ENCODE measurements at places on chromosomes 11 and 22. TPM values are rescaled to one million over a fixed set of nuclear protein-coding genes. Genes with fewer than 3 reads are reported as not detected.

GRCh38 chr22:19818324-19819207, 36.1 kb downstream of the GNB1L start:
- DNase-seq = no peak

DNA sequence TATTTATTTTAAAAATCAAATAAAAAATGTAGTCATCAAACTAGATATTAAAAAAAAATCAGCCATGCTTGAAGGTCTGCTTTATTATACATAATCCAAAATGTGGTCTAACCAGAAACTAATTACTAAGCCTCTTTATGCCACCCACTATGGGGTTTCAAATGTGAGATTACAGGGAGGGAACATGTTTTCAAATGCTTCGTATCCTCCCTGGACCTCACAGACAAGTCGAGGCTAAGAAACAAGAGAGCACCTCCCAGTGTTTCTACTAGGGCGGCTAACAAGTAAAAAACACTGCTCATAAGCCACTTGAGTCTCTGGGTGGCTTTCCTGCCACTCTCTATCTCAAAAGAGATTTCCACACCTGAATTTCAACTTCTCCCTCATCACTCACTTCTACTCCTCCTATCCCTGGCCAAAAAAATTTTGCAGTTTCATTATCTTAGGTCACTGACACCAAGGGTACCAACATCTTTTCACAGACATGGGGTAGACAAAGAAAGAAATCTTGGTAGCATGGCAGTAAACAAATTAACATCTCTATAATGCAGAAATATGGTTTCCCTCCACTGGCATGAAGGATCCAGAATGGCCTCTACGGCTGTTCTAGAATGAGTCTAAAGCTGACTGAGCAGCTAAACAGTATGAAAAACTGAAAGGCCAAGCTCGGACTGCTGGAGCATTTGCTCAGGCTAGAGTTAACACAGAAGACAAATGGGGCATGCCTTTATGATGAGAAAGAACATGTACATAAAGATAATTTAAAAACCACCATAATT, 50.9 kb downstream of the PITPNB start:
- DNase-seq = no peak

DNA sequence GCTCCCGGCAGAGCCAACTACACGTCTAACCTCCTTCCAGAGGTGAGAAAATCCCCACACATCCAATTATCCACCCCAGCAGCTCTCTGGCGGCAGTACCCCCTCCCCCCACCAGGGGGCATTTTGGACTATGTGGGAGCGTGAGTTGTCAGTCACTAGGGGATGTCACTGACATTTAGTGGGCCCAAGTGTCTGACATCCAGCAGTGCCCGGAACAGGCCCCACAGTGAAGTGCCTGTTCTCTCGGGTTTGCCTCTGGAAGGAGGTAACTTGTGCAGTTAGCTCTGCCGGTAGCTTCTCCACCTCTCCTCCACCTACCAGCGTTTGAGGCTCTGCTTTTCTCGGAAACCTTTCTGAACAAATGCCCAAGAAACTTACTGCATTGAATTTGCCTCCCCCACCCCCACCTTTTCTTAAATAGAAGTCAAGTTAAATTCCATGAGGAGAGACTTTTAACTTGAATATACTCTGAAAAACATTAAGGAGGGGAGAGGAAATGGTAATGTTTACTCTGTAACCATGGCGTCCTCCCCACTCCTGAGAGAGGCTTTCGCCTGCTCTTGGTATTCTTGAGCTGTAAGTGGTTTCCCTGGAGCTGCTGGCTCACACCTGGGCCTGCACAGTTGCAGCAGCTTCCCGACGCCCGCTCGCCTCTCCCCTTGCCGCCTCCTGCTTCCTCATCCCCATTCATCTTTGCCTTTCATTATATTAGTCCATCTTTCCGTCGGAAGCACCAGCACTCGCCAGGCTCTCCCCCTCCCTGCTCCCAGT, 112.8 kb downstream of the WNT7B start:
- peak; percentile 71 for DNase-seq

DNA sequence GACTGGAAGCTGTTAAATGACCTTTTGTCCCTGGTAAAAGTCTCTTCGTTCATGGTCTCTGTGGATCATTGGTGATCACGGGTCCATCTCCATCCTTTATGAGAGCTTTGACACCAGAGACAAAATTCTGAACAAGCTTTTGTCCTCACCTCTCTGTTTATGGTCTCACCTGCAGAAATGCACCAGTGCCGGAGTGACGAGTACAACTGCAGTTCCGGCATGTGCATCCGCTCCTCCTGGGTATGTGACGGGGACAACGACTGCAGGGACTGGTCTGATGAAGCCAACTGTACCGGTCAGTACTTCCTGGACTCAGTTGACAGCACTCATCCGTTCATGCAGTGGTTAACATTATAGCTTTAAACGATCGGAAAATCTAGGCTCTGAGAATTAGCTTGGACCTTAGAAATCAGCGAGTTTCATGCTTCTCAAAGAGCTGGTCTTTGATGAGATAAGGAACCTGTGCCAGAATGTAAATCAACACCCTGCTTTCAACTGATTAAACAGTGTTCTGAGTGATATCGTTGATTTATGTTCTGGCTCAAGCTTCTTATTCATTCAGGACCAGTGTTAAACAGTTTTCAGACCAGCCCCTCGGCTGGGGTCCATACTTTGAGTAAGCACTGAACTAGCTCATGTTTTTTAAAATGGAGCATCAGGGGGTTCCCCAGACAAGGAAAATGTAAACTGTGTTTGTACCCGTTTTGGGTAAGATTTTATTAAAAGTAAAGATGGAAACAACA, 124.5 kb upstream of the SORL1-AS1 start:
- no peak for DNase-seq

DNA sequence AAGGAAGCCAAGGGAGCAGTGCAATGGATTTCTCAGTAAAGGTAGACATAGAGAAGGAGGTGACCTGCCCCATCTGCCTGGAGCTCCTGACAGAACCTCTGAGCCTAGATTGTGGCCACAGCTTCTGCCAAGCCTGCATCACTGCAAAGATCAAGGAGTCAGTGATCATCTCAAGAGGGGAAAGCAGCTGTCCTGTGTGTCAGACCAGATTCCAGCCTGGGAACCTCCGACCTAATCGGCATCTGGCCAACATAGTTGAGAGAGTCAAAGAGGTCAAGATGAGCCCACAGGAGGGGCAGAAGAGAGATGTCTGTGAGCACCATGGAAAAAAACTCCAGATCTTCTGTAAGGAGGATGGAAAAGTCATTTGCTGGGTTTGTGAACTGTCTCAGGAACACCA, 6.6 kb downstream of the TRIM22 start:
- DNase-seq = no peak

DNA sequence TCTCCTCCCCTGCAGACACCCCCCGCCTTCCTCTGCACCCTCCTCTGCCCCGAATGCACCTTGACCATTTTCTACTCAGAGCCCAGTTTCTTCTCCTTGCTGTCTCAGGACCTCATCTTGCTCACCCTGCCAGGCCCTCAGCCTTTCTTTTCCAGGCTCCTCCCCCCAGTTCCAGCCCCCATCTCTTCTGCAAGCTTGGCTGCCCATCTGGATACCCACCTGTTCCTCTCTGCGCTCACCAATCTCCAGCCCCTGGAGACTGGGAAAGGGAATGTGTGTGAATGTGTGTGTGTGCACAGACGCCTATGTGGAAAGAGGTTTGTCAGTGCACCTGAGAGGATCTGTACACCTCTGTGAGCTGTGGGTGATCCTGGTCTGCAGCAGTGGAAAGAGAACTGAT, 36.4 kb downstream of the SLC22A12 start:
- DNase-seq = no peak

The ANO3 gene
- total RNA-seq = not detected

Data from activated T-cell treated with anti-CD3 and anti-CD28 coated beads, Interleukin-2, amount 50 U/mL, for 4 hours (primary cell).